SK-MEL-5 (cell line): ENCODE measurements at places on chromosomes 16 and 17.

GRCh38 chr16:70349783-70350182 is 3.1 kb downstream of the DDX19A start:
- DNase-seq: no peak

GRCh38 chr17:57911834-57912673 is 43.2 kb downstream of the CUEDC1 start:
- DNase-seq: peak; percentile 42

DNA sequence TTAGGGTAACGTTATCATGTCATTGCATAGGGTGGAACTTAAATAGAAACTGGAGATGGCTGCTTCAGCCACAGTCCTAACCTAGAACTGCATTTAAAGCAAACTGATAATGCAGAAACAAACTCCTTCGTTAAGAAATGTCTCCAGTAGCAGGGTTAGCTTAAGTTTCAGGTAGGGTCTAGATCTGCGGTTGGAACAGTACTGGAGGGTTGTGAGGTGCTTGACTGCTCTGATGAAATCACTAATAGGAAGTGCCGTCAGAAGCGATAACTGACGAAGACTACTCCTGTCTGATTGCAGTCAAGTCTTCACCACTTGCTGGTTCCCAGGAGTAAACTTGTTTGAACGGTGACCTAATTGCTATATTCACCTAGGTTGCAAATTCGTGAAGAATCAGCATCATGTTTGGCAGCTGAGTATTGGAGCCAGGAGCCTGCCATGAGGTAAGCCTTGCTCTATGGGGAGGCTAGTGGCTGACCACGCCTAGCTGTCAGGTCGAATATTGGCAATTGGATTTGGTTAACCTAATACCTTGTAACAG is 24.5 kb downstream of the TRPV2 start:
- DNase-seq: no peak

DNA sequence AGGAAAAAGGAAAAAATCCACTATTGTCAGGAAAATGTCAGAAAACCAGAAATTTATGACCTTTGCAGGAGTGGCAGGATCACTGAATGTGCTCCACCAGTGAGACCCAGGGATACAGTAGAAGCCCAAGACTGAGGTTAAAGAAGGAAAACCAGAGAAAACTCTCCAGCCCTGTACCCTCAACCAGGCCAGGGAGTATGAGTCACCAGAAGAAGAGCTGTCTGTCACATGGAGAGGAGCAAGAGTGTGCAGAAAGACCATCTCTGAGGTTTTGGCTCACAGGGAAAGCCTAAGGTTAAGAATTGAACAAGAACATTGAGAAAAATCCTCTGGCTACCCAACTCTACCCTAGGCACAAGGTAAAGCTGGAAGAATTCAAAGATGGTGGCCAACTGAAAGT is 47.6 kb upstream of the MON1B start:
- DNase-seq: no peak

DNA sequence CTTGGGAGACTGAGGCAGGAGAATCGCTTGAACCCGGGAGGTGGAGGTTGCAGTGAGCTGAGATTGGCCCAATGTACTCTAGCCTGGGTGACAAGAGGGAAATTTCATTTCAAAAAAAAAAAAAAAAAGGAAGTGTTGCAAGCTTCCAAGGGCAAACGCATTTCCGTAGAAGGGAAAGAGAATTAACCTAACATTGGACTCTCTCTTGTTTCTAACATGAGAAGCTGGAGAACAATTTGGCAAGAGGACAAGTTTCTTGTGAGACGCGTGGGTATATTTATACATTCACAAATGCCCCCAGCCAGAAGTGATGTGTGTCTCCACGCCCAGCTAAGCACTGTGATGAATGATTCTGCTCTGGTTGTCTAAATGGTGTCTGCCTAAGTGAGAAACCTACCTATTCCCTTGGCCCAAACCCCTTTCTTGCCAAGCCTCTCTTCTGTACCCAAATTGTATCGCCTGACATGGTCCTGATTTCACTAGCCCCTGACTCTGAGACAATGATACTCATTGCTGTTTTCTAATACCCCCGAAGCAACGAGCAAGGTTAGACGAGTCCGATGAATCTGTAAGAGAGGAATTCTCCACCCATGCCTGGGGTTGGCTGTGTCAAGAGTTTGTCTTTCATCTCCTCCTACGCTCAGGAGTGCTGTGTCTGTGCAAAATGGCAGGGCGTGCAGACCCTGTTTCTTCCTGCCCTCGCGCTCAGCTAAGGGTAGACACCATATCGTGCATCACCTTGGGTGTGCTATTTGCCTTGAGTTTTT is 14.2 kb upstream of the ST6GALNAC2 start:
- DNase-seq: no peak

GRCh38 chr16:65576631-65577030 is 454.8 kb upstream of the CDH11 start:
- DNase-seq: peak; percentile 4

GRCh38 chr16:4347010-4347409 is 4.1 kb downstream of the PAM16 start:
- DNase-seq: no peak

- DNase-seq: peak; percentile 73
Observed at GRCh38 chr16:69796285-69797118, 34.4 kb downstream of the WWP2 start.

DNA sequence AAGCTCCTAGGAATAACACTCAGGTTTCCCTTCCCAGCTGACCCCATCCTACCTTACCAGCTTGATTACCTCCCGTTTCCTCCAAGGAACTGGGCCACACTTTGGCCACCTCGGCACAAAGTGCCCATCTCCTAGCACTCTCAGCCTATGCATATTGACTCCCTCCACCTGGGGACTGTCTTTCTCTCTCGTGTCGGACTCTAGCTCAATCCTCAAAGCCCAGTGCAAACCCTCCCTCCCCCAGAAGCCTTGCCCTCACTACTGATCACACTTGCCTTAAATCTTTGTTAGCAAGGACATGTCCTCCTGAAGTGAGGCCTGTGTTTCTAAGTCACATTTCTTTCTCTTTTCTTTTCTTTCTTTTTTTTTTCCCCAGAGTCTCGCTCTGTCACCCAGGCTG is 2.6 kb upstream of the RAB26 start:
- no peak for DNase-seq

DNA sequence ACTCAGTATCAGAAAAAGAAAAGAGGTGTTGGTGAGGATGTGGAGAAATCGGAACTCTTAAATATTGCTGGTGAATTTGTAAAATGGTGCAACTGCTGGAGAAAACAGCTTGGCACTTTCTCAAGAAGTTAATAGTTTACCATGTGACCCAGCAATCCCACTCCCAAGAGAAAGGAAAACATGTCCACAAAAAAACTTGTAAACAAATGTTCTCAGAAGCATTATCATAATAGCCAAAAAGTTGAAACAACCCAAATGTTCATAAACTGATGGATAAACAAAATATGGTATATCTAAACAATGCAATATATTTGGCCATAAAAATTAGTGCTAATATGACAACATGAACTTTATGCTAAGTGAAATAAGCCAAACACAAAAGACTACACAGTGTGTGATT is 2.6 kb upstream of the MAPK7 start:
- no peak for DNase-seq

DNA sequence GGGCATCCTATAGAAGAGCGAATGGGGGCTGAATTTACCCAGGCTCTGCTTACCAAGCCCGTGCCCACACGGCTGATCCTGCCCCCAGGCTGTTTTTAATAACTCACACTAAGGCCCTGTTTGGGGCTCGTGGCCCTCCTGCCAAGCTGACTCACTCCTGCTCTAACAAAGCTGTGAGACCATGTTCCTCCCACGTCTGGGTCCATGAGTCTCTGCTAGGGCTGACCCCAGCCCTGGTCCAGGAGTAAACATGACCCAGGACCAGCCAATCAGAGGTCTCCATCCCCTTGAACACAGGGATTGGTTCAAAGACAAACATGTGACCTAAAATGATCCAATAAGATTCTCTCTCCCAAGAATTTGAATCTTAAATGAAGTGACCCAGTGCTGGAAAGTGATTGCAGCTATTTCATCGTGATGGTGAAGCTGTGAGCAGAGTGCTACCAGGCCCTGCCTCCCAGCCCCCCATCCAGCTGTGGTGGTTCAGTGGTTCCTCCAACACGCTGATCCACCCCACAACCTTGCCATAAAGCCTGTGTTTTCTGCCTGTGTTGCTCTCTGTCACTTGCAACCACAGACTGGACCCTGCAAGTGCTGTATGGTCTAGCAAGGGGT is 57.2 kb downstream of the C16orf82 start:
- DNase-seq: no peak

DNA sequence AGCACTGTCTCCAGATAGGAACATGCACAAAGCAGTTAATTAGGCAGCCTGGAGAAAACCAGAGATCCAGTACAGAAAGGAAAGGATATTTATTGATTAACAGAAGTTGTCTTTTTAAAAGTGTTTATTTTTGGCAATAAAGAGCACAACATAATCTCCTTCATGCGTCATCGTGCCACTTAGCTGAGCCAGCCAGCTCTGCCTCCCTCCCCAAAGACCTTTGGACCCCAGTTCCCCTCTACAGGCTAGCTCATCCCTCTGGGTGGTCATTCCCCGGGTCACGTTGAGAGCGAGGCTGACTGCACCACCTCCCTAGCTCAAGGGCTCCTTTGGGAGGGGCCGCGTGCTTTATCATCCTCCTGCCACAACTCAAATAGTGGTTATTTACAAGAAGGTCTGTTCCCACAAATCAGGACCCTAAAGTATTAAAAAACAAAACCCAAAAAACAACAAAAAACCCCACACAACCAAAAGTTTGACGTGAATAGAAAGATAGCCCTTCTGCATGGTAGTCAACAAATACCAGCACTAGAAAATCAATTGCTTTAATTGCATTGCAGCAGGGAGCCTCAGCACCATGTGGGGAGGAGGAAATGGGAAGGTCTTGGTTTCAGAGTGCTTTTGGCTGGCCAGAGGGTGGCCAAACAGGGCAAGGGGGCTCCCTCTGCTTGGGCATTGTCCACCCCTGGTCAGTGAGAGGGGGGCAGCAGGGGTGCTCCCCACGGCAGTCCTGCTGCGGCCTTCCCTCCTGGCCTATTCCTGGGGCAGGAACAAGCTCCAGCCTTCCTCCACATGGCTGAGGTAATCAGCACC is 9.6 kb downstream of the POLR2C start:
- DNase-seq: no peak

- DNase-seq: no peak
Observed at GRCh38 chr17:76275382-76276068, 10.4 kb downstream of the UBALD2 start.

DNA sequence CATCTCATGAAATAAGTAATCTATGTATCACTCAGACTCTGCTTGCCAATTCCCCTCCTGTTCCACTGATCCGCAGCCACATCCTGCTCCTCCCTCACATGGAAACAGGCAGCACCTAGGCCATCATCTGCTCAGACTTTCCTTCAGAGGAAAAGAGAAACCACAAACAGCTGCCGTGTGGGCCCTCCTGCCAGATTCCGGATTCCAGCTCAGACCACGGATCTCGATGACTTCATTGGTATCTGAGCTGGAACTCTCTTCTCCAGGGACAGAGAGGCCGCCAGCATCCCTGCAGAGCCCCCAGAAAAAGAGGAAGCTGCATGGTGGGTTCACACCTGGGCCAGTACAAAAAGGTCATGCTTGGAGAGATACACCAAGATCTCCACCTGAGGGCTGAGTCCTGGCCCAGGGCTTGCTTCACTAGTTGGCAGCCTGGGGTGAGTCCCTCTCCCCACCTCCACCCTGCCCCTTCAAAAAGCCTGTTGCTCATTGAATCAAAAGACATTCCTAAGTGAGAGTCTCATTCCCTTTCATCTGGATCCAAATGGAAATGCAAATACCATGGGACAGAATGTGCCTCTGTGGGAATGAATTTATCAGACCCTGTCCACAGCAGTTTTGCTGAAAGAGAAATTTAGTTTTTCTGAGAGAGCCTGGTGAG is 47.2 kb downstream of the HOXB1 start:
- DNase-seq: peak; percentile 43

- no peak for DNase-seq
Observed at GRCh38 chr17:48818361-48818841, 1.4 kb upstream of the TTLL6 start.

- DNase-seq: no peak
Observed at GRCh38 chr17:17749025-17749772, 67.9 kb downstream of the RAI1 start.

DNA sequence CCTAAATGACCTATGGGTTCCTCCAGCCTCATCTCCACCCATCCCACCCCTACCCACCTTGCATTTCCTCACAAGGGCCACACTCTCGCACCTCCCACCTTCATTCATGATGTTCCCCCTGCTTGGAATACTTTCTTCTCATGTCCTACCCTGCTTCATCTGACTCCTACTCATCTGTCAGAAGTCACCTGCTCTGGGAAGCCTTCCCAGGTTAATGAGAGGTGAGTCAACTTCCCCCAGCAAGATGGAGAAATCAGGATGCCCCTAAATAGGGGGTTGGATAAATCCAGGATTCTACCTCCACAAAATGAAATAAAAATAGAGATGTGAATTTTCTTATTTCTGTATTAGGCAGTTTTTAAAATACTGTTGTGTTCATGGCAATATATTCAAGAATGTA is 51.0 kb upstream of the WSB1 start:
- no peak for DNase-seq

DNA sequence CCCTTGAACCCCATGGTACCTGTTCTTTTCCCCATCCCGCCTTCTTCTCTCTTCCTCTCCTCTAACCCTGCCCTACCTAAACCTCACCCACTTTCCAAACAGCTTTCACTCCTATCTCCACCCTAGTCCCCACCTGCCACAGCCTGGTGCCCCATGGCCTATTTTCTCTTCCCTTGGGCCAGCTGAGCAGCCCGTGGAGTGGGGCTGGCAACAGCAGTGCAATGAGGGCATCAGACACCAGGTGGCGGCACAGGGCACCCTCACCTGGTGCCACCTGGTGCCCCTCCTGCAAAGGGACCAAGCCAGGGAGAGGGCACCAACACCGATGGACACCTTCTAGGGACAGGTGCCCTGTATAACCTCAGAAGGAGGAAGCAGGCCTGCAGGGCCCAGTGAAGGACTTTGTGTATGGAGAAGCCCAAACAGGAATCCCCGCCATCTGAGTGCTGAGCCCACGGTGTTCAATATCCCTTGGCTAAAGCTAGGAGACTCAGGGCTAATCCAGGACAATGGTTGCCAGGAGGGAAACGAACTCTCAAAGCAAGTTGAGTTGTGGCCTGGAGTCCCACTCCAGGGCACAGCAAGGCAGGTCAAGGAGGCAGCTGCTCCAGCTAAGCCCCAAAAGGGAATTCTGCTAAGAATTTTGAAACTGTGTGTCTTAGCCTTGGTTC is 4.0 kb upstream of the ABCC3 start:
- DNase-seq: peak; percentile 52

DNA sequence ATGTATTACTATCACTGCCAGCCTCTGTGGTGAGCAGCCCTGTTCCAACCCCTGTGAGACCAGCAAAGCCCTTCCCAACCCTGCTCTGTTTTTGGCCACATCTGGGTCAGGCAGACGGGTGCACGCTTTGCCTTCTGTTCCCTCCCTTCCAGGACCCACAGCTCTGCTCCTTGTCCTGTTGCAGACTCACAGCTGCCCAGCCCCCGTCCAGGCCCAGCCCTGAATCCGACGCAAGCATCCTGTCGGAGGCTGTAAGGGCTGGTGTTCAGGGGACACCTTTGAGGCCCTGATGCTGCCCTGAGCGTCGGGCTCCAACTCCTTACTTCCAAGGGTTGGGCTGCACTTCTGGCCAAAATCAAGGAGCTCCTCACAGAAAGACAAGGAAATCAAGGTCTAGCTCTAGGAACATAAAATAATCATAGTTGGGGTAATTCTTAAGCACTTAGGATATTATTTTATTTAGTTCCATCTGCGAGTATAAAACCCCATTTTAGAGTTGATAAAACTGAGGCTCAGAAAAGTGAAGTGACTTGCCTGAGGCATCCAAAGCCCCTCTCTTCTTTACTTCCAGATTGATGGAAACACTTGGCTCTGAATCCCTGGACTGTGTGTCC is 14.3 kb upstream of the SRCIN1 start:
- no peak for DNase-seq

- no peak for DNase-seq
Observed at GRCh38 chr17:55420067-55420775, 1.4 kb downstream of the MMD start.

GRCh38 chr17:31566247-31566991 is 174.9 kb downstream of the RAB11FIP4 start:
- DNase-seq: no peak
